ENCODE measurements at places on chromosomes 2 and 18.
A peak's percentile ranks its signal among the peaks of the same experiment; 100 is the strongest.

GRCh38 chr2:157839822-157840221, 36.3 kb downstream of the ACVR1 start:
- no peak for DNase-seq

DNA sequence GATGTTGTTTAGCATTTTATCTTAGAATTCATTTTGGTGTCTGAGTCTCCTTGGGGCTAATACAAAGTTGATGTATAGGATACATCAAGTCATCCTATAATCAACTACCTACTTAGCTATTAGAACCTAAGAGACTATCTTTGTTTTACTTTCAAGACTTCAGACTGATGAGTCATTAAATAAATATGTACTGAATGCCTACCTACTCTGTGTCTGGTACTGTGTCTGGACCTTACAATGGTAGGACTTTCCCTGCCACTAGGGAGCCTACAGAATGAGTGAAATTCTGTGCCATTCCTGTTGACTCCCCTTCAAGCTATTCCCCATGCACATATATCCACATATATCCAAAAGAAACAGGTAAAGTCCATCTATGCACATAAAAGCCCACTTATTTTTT, 114.5 kb downstream of the ERBB4 start:
- DNase-seq, result no peak

DNA sequence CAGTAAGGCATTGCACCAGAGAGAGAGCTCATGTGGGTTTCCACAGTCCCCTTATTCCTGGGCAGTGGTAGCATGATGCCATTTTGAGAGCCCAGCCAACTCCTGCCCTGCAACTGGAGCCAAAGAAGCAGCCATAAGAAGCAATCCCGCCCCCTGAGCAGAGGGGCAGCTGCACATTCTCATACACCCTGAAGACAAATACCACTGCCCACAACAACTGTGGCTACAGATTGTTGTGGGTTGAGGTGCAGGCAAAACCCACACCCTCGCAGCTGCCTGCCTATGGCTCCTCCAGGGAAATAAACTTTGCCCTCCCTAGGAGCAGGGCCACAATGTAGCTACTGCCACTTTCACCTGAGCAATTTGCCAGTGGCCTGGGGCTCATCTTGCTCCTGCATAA, 219.4 kb upstream of the NRXN1 start:
- no peak for DNase-seq

DNA sequence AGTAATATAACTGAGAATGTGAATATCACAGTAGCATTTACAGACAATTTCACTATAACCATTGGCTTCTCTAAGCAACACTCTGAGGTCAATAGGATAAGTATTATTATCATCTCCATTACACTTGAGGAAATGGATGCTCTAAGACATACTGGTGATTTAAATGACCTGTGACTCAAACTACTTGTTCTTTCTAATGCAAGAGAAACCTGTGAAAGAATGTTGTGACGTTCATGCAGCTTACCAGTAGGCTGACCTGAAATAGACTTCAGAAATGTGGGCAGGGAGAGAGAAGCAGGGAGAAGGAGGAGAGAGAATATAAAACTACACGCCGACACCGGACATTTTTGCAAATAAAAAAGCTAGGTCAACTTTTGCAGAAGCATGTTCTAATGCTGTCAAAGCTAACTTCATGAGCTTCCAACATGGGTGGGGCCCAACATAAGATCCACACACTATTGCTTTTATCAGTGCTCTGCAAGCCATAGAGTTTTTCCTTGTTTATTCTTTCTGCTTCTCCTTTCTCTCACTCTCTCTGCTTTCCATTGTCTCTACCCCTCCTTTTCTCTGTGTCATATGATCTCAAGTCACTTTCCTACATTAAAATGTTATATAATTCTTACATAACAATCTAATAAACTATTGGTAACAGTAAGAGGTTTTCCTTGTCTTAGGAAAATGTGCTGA, 217.6 kb upstream of the FN1 start:
- DNase-seq, result no peak

GRCh38 chr18:59706499-59706898, 9.3 kb upstream of the CCBE1 start:
- DNase-seq, result no peak

DNA sequence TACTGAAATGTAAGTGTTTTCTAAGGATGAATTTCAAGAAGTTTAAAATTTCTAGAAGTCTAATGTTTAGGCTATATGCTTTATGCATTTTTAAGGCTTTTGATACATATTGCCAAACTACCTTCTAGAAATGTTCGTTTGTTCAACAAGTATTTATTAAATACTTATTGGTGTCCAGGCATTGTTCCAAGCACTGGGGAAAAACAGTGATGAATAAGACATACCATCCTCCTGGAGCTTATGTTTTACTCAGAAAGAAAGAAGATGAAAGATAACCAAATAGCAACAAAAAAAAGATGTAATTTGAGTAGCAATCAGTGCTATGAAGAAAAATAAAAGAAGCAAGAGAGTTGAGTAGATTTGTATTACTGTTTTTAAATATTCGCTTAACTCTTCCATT, 692.9 kb downstream of the SLC4A3 start:
- peak; percentile 57 for DNase-seq

GRCh38 chr2:54455131-54455562, 980 bp upstream of the SPTBN1 start:
- no peak for DNase-seq

DNA sequence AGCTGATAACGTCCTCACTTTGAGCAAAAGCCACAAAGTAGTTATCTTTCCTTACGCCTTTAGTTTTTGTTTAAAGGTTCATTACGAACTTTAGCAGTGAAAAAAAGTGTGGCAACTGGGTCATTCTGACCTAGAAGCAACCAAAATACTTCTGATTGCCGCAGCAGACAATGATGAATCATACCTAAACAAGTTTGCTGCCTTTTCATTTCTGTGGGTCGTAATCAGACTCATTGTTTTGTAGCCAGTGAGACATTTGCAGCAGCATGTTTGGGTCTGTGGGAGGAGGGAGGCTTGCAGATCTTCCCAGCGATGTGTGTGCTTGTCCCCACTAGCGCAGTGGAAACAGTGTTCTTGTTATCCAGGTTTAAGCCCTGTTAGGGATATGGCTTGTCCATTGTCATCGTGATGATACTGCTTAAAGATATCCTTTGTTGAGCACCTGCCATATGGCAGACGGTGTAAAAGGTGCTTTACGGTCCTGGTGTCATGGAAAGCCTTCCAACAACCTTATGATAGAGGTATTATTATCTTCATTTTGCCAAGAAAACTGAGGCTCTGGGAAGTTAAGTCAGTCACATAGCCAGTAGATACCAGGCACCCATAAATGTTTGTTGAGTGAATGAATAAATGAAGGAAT, 1.3 kb upstream of the GREB1 start:
- DNase-seq, result no peak

DNA sequence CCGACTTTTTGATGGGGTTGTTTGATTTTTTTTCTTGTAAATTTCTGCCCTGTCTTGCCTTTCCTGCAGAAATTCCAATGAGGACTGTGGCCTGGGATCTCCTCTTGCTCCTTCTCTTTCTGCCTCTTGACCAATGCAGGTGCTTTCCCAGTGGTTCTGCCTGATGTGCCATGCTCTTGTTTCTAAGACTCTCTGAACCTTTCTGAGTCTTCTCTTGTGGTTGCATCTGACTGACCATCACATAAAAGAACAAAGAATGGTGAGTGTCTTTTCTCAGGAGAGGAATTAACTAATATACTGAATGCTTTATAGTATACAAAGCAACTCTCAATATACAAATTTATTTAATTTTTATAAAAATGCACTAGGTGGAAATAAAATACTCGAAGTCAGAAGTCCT, 424.6 kb downstream of the TRIB2 start:
- no peak for DNase-seq

Data from AG04449 (cell line).